ENCODE measurements at places on chromosomes 7 and 10.
A peak's percentile ranks its signal among the peaks of the same experiment; 100 is the strongest.

GRCh38 chr7:28378574-28379149 is 33.7 kb upstream of the CREB5 start:
- DNase-seq: peak; percentile 29

DNA sequence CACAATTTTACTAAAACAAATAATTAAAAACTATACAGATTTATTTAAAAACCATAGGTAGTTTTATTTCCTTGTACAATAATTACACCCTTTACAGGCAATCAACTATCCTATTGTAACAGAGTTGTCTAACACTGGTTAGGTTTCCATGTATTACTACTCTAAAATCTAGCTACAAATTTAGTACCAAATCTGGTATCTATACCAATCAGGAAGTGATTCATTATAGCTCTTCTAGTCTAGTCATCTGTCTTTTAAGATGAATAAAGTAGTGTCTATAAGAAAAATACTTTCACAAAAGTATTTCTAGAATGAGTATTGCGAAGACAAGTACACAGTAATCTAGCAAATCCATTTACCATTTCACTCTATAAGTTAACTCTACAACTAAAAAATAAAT is 16.9 kb downstream of the ZNF800 start:
- DNase-seq: no peak

DNA sequence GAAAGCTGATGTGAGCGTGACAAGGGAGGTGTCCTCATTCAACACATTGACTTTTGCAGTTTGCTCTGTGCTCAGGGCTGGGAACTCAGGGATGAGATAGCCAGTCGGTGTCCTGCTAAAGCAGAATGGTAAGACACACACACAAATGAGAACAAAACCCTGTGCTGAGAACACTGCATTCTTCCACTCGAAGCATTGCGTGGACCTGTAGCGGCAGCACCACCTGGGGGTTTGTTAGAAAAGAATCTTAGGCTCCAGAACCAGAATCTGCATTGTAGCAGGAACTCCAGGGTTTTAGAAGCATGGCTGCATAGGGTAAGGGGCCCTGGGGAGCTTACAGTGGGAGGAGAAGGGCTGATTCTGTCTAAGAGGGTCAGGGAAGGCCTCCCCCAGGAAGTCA is 21.5 kb upstream of the OGDHL start:
- no peak for DNase-seq

GRCh38 chr10:28520346-28520745 is 12.6 kb upstream of the WAC start:
- DNase-seq: no peak

GRCh38 chr10:93871671-93872204 is 22.0 kb upstream of the SLC35G1 start:
- DNase-seq: no peak

DNA sequence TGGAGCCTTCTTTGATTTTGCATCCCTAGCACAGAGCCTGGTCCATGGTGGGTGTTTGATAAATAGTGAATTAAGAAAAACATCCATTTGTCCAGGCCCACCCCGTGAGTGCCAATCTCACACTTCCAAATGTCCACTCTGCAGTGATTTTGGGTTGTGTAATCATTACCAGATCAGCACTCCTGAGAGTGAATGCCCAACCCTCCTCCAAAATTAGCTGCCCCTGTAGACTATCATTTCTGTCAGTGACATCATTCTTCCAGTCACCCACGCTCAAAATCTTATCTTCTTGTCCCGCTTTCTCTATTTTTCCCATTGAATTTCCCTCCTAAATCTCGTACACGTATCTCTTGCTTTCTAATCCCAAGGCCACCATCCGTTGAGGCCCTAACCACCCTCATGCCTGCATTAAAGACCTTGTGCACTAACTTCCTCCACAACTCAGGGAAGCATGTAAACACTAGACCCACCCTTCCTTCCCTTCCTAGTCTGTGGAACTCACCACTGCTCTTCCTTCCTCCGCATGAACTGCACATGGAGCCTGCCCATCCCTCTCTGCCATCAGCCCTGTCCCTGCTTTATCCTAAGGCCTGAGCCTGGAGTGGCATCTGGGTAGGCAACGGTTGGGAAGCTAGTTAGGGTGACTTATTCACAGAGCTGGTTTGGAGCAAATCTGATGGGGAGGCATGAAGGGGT is 32.8 kb downstream of the PIK3AP1 start:
- no peak for DNase-seq

GRCh38 chr10:28797904-28798371 is 120.6 kb downstream of the BAMBI start:
- DNase-seq: no peak

- DNase-seq: peak; percentile 95
These were observed 312.0 kb upstream of the ZMIZ1 start for GRCh38 chr10:78756604-78757343.

DNA sequence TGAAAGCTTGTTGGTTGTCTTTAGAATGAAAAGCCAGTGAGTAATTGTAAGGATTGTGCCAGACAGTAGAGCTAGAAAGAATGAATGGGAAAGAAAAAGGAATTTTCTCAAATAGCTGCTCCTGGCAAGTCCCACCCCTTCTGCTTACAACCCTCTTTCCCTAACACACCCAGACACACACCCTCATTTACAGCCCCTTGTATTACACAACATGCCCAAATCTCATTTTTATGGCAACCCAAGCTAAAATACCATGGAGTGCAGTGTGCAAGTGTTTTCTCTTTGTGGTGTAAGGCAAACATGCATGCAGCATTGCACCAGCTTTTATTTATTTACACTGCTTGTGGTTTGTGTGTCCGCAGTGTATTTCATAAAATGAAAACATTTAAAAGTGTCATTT is 1.5 kb downstream of the PRKAR2B start:
- DNase-seq: peak; percentile 16

- no peak for DNase-seq
These were observed 37.1 kb upstream of the TOMM7 start for GRCh38 chr7:22859641-22860290.

DNA sequence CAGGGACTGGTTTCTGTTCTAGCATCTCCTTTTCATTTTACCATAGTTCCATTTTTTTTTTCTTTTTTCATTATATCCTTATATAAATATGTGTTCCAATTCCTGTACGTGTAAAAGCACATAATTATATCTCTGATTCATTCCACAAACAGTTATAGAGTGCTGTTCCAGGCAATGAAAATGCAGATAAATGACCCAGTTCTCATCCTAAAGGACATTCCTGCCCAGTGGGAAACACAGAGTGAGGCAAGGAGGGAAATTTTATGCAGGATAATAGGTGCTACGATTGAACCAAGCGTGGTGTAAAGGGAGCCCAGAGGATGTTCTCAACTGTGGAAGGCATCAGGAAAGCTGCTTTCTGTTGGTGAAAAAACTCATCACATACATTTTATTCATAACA is 408.1 kb downstream of the GATA3 start:
- no peak for DNase-seq

GRCh38 chr10:44263771-44264170 is 121.1 kb downstream of the CXCL12 start:
- DNase-seq: no peak

DNA sequence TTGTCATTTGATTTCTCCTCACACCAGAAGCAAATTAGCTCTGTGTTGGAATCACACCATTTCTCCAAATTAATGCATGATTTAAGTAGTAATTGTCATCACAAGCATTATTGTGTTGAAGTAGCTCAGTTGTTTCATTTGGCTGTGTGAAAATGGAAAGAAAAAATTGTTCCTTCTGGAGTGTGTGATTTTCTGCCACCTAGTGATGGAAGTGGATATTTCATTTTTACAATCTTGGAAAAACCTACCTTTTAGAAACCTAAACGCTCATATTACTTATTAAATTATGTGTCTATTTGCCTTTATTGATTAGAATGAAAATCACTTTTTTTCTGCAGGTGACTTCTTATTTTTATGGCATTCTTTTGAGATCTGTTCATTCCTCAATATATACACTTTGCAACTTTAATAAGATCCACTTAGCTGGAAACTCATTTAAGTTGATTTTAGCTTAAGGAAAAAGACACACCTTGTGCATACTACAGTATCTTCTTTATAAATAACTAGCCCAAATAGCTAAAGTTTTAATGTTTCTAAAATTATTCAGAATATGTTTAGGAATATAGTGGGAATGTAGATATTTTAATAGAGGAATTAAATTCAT is 50.0 kb downstream of the SRI start:
- DNase-seq: peak; percentile 18

- no peak for DNase-seq
These were observed 43.2 kb downstream of the CCNY start for GRCh38 chr10:35379226-35380137.

- no peak for DNase-seq
These were observed 53.4 kb upstream of the GDF10 start for GRCh38 chr10:47246406-47247147.

- peak; percentile 65 for DNase-seq
These were observed 1.3 kb downstream of the AFAP1L2 start for GRCh38 chr10:114402871-114403540.

GRCh38 chr7:101999393-101999792 is 182.0 kb downstream of the CUX1 start:
- no peak for DNase-seq

GRCh38 chr7:10793995-10794775 is 179.5 kb upstream of the PHF14 start:
- DNase-seq: no peak

GRCh38 chr7:3028071-3028757 is 15.5 kb downstream of the CARD11 start:
- DNase-seq: peak; percentile 42

- no peak for DNase-seq
These were observed 129.5 kb upstream of the BMPER start for GRCh38 chr7:33775790-33776189.

GRCh38 chr7:106329971-106330733 is 45.4 kb upstream of the NAMPT start:
- DNase-seq: peak; percentile 37

- no peak for DNase-seq
These were observed 75.9 kb downstream of the RGS10 start for GRCh38 chr10:119466655-119467054.

- DNase-seq: no peak
These were observed 37.0 kb upstream of the EGR2 start for GRCh38 chr10:62852961-62853702.

DNA sequence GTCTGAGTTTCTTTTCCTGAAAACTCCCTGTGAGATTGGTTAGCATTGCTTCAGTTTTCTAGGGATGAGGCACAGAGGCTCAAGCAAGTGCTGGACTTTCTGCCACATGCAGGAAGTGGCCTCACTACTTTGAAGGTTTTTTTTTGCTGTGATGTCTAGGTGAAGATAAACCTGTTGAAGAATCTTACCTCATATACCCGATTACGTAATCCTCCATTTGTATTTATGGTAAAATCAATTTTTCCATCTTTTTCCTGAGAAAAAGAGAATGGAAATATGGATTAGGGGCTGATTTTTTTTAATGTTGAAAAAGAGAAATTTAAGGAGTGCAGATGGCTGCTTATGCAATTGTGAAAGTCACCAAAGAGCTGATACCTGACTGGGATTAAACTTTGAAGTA is 23.4 kb downstream of the CBLL1 start:
- no peak for DNase-seq

GRCh38 chr7:45514944-45515343 is 59.2 kb upstream of the ADCY1 start:
- no peak for DNase-seq

DNA sequence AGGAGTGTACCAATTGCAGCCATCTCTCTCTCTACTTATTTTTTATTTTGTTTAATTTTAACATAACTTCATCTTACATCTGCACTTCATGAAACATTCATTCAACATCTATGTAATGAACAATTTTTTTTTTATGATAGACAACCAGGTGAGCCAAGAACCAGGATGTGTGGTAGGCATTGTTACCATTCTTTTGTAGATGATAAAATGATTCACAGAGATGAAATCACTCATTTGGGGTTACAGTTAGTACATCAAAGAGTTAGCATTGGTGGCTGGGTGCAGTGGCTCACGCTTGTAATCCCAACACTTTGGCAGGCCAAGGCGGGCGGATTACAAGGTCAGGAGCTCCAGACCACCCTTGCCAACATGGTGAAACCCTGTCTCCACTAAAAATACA is 127.8 kb downstream of the HDAC9 start:
- peak; percentile 14 for DNase-seq

GRCh38 chr7:23654508-23654907 is 25.5 kb upstream of the FAM221A start:
- no peak for DNase-seq

GRCh38 chr7:522071-522950 is 2.7 kb upstream of the PDGFA start:
- peak; percentile 31 for DNase-seq

DNA sequence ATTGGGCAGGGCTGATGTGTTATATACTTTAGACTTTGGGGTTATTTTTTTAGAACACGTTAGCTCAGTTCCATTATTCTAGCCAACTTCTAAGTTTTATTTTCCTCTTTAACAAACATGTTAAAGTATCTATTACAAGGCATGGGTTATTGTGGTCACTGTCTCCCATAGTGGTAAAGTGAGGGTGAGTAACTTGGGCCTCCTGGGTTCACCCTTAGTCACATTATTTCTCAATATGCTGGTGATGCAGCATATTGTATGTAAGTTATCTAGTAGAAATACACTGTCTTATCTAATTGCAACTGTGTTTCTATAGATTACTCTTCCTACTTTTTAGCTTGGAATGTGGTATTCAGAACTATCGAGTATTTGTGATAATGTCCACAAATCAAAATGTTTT is 65.9 kb downstream of the BBS9 start:
- no peak for DNase-seq

GRCh38 chr7:2950578-2950977 is 93.1 kb downstream of the CARD11 start:
- no peak for DNase-seq

- no peak for DNase-seq
These were observed 160.0 kb downstream of the LRRC4 start for GRCh38 chr7:127871226-127871625.

DNA sequence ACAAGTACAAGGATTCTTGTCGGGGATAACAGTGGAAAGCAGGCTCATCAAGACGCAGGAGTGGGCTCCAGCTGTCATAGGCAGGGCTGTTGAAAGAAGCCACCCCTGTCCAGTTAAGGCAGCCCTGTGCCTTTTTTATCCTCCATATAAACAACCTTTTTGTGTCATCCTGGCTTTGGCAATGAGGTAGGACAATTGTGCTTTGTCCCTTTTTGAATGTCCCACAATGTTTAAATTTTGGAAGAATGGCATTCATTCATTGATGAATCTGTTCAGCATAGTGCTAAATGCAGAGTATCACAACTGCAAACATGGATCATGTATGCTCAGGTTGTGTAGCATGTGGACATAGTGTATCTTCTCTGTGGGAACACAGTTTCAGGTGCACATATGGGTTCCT is 66.7 kb downstream of the UBE3C start:
- no peak for DNase-seq

DNA sequence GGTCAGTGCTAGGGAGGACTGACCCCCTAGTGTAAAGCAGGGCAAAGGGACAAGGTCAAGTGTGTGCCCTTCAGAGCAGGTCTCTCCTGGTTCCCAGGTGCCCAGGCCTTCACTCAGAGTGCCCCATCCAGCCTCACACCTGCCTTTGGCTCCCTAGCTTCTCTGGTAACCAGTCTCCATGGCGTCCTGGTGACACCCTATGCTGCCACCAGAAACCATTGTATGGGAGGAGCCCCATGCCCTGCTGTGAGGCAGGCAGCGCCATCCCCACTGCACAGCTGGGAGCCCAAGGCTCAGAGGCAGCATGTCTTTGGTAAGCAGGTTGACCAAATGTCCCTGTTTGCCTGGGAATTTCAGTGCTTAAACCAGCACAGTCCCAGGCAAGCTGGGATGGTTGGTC is 33.1 kb upstream of the HMX3 start:
- DNase-seq: no peak
